ENCODE measurements at places on chromosomes 13 and 19.

DNA sequence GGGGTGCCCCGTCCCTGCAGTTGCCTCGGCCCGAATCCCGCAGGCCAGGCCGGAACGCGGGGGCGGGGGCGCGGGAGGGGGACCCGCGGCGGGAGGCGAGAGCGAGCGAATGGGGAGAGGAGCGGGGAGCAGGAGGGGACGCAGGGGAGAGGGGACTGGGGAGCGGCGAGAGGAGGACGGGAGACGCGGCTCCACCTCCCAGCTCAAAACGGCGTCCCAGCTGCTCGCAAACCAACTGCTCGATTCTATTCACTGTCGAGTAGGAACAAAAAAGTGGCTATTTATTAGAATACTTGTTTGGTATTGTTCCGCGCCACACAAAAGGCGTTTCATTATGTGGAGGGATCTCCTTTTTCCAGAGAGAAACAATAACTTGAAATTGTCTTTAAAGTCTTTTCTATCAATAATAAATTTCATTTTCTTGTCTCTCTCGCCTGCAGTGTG lies 10.6 kb upstream of the SOX1 start:
- DNase-seq = no peak

- peak; percentile 35 for DNase-seq
Measured at GRCh38 chr13:33633701-33634545, 184.0 kb upstream of the RFC3 start.

DNA sequence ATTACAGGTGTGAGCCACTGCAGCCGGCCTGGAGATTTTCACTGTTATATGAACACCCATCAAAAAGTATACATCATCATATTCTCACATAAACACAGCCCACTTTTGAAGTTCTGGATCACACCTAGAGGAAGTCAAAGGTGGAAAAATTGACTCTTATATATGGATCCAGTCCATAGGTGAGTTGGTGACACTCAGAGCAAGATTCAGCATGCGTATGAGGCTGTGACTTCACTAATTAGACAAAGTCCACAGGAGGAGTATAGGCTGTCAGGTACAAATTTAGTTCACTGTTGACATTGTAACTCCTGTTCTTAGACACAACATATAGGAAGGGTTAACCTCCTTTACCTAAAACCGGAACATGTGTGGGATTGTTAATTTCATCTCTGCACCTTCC lies 31.4 kb upstream of the ZNF254 start:
- DNase-seq = no peak

DNA sequence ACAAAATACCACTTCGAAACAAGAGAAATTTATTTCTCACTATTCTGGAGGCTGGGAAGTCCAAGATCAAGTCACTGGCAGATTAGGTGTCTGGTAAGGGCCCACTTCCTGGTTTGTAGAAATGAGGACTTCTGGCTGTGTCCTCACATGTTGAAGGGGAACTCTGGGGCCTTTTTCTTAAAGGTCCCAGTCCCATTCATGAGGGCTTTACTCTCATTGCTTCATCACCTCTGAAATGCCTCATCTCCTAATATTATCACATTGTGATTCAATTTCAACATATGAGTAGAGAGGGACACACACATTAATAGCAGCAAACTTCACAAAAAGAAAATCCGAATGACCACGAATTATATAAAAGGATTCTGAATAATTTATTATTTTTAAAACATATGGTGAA lies 21.6 kb upstream of the SIGLEC14 start:
- DNase-seq = no peak

DNA sequence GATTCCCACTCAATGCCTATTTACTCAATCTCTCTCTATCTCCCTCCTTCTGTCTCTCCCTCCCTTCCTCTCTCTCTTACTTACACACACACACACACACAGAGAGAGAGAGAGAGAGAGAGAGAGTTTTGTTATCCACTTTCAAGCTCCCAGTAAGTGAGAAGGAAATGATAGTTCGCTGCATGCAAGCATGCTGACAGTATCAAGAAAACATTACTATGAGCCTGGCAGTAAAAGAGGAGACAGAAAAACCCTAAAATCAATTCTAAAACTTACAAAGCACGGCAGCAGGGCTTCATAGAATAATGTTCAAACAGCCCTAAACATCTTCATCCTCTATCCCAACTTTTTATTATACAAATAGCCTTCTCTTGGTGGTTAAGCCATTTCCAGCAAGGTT lies 171.9 kb downstream of the FOXO1 start:
- no peak for DNase-seq

DNA sequence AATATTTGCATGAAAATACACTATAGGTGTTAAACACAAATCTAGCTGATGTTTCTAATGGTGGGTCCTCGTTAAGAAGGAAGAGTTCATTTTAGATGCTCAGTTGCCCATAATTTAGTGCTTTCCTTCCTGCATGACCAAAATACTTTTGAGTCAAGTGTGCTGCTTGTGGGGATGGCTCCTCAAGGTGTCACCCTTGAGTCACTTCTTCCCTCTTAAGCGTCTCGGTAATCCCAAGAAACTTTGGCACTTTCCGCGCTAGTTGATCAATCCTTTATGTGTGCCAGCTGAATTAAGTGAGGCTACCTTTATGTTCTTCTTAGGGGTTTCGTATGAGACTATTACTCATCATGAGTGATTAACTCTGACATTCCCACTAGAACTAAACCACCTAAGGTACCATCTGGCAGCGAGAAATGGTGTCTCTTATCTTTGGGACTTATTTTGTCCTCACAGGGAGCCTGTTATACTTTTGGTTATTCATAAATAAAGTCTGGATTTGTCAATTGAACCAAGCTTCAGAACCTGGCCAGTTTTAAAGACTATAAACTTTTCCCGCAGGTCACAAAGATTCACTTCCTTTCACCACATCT lies 106.8 kb downstream of the NHLRC3 start:
- peak; percentile 38 for DNase-seq

GRCh38 chr19:41876847-41877832 lies at the start of gene CD79A:
Gene CD79A, plus strand, starts transcription at chr19:41877279. Its CDS starts 26 bp downstream, at chr19:41877305.
- no peak for DNase-seq

GRCh38 chr13:36436811-36437210 lies 4.5 kb downstream of the CCNA1 start:
- DNase-seq = no peak

- DNase-seq = no peak
Measured at GRCh38 chr13:32857077-32857476, 159.1 kb upstream of the KL start.

GRCh38 chr19:14366529-14366928 lies 14.7 kb upstream of the ADGRE5 start:
- no peak for DNase-seq

GRCh38 chr13:36907821-36908220 lies 12.2 kb downstream of the SMAD9 start:
- DNase-seq = no peak

GRCh38 chr13:43924549-43925245 lies 45.0 kb downstream of the LACC1 start:
- DNase-seq = no peak

- DNase-seq = no peak
Measured at GRCh38 chr13:99425485-99426341, 75.6 kb upstream of the TM9SF2 start.

DNA sequence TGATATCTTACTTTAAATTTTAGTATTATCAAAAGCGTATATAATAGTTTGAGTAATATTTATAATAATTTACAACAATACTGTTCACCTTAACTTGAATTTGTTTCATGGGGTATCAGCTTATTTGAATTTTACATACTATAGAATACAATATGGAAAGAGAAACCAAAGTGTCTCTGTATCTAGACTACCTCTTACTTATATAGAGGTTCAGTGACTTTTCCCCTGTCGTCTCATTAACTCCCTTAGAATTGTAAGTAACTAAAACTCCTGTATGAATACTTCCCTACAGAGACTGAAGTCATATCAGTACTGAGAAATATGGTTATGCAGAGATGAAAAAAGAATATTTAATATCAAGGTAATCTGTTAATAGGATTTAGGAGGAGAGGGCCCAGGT lies 26.8 kb downstream of the COG6 start:
- no peak for DNase-seq
